Stimulated activated CD4-positive, alpha-beta T cell treated with anti-CD3 and anti-CD28 coated beads, Interleukin-2, amount 100 ng/mL, for 24 hours (primary cell): ENCODE measurements at places on chromosomes 7 and 10.

DNA sequence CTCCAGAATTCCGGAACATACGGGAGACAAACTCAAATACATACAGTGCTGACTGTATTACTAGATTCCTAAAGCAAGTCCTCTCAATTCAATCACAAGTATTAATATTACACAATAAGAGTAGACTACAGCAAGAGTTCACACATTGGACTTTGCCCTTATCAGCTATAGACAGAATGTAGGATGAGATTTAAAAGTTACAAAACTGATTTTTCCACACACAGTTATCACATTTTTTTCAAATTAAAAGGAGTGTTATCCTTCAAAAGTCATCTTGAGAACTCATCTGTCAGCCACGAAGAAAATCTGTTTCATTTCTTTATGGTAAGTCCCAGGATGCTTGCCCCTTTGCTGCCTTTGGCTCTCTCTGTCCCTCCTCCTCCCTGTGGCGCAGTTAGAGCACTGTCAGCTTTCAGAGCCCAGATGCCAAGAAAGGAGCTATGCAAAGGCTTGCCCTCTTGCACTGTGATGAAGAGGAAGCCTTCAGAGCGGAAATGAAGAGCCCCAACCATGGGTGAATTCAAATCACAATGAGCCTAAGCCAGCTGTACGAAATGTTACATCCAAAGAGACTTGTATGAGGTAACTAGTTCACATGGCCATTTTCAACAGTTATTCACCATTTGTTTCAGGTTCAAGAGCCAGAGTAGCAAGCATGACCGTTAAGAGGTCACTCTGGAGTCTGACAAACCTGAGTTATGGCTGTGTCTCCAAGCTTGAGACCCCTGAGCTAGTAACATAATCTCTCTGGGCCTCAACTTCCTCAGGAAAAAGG, 10.7 kb downstream of the NCOA4 start:
- no peak for DNase-seq

- no peak for DNase-seq
These were observed 22.5 kb upstream of the MYL7 start for GRCh38 chr7:44163591-44163990.

- no peak for DNase-seq
These were observed 24.5 kb upstream of the NXPH1 start for GRCh38 chr7:8408871-8409270.

GRCh38 chr7:80678707-80679106, 40.3 kb downstream of the CD36 start:
- no peak for DNase-seq
